CD4-positive, alpha-beta T cell treated with Interleukin-10 for 1 hour (primary cell): ENCODE measurements at places on chromosomes 12 and 14.

- no peak for DNase-seq
Observed at GRCh38 chr12:92995258-92995903, 66.3 kb upstream of the EEA1 start.

DNA sequence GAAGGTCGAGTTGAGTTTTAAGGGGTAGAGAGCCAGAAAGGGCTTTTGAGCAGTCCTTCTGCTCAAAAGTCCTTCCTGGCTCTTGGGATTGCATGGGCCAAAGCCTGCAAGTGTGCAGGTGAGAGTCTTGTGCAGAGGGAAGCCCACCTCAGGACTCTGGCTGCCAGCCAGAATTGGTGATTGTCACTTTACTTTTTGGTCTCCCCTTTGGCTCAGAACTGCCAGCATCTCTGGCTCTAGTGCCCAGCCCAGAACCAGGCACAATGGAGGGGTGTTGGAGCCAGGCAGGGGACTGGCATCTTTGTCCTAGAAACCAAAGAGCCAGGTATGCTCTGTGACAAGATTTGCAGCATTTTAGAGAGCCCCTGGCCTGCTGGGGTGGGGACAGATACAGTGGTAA lies 23.5 kb downstream of the FAM222A start:
- DNase-seq: no peak

DNA sequence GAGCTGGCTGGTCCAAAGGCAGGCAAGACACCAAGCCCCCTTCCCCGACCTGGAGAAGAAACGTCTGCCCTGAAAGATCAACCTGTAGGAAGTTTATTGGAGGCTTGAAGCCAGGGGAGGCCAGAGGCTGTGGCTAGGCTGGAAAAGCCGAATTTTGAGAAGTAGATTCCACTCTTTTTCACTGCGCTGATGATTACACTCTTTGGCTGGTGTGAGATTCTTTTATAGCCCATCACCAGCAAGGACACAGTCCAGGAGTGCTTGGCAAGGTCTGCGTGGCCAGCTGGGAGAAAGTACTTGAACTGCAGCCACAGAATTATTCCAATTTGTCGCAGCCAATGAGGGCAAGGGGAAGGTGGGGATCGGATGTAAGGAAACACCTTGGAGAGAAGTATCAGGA lies 45.0 kb downstream of the SYNE3 start:
- no peak for DNase-seq

DNA sequence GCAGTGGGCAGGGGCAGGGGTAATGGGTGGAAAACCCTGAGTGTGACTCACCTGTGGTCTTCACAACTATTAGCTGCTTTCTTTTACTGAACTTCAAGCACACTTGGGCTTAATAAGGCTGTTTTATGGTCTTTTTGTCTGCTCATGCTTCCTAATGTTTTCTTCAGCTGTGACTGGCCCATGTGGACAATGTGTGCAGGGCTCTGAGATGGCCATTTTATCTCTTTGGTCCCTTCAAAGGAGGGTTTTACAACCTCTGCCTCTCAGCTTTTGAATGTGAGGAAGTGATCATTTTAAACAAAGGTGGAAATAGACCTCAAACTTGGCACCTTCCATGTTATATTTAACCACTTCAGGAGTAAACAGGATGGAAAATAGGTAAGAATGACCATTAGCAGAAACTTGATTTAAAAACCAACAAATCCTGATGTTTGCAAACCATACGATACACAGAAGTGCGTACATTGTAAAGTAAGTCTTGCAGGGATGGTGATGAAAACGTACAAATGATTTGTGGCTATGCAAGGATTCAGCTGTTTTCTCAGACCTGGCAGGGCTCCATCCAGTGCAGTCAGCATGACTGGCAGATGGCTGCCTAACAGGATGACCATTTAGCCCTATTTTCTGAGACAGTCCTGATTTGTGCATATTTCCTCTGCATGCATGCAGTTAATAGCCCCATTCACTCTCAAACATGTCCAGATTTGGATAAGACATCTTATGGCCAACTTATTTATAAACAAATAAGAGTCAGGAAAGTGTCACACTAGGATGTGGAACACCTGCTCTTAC lies 103.2 kb downstream of the SLC38A4 start:
- DNase-seq: no peak

GRCh38 chr14:36068777-36069534 lies 107.6 kb downstream of the PTCSC3 start:
- no peak for DNase-seq

DNA sequence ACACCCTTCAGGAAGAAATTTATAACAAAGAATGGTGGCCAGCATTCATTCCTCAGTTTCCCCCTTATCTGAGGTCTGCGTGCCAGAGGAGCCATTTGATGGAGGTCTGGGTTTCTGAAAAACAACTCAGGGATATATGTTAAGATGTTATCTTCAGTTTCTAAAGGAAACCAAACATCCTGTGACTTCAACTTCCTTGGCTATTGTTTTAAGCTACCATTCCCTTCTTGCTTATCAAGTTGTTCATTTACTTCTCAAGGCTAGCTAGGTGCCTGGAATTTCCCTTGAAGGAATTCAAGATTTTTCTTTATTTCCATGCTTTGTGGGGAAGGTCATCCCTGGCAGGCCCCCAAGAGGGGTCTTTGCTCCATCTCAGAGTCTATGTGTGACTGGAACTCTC lies 27.1 kb upstream of the OXA1L start:
- DNase-seq: no peak

DNA sequence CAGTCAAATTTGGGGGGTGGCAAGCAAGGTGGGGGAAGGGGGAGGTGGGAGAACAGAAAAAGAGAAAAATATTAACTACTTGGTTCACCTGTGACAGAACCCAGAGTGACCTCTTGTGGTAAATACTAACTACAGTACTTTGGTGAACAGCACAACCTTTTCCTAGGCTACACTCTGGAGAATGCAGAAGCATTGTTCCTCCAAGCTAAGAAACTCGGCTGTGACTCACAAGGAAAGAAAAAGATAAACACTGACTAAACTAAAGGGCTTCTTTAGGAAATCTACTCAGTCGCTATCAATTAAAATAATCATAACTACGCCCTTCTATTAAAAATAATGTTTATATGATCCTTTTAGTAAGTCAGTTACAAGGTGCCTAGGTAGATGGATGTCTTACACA lies 5.4 kb downstream of the KCNH5 start:
- no peak for DNase-seq

GRCh38 chr12:109734219-109735000 lies 20.8 kb downstream of the FAM222A start:
- DNase-seq: no peak

DNA sequence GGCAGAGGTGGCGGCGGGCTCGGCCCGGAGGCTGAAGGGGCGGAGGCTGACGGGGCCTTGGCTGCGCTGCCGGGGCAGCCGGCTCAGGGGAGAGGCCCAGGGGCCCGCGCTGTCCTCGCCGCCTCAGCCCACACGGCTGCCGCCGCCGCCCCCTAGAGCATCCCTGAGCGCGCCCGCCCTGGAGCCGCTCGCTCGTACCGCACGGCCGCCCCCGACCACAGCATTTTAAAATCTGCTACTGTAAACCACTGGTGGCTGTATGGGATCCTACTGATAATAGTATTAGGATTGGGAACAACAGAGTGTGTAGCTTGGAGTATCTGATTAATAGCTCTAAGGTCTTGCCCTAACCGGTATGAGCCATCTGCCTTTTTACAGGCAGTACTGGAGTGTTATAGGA lies 22.2 kb upstream of the EDDM3A start:
- no peak for DNase-seq

- DNase-seq: no peak
Observed at GRCh38 chr12:38886064-38886463, 19.3 kb downstream of the CPNE8 start.
